ENCODE measurements at places on chromosomes 11 and 22.

DNA sequence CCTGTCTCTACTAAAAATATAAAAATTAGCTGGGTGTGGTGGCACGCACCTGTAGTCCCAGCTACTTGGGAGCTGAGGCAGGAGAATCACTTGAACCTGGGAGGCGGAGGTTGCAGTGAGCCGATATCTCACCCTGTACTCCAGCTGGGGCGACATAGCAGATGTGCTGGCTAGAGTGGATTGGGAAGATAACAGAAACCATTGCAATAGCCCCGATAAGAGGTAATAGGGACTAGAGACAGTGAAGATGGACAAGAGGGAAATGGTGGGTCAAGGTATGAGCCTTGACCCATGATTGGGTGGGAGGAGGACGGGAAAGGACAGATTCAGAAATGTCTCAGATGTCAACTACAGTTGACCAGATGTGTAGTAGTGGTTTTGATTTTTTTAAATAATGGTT is 6.1 kb downstream of the SWAP70 start:
- no peak for DNase-seq

DNA sequence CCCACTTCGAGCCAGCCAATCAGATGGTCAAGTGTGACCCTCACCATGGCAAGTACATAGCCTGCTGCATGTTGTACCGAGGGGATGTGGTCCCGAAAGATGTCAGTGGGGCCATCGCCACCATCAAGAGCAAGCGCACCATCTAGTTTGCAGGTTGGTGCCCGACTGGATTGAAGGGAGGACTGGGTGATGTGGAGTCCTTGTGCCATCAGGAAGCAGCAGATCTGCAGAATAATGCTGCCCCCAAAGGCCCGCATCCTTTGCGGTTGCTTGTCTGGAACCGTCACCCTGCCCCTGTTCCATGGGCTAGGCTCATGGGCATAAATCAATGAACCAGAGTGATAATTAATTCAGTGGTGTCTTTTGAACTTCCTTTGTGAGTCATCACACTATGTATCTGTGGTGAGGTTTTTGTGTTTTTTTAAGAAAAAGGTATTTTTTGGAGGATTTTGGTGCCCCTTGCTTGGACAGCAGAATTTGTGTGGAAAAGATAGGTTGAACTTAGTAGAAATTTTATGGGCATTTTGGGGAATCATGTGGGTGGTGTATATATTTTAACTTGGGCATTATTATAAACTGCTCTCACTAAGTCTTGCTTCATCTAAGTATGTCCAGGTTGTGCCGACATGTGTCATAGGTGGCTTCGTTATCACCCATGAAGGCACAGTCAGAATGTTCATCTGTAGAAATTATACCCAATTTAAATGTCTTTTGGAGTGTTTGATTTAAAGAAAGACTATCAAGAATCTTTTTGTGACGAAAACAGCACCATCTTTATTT is 22.3 kb downstream of the LRRC74B start:
- no peak for DNase-seq

- no peak for DNase-seq
These were observed 12.1 kb downstream of the MYEOV start for GRCh38 chr11:69305885-69306540.

- no peak for DNase-seq
These were observed 108.9 kb downstream of the WNT7B start for GRCh38 chr22:45867906-45868555.

All from cerebellar nuclear complex (tissue), 1 donor.